ENCODE measurements at places on chromosomes 1 and 21.

DNA sequence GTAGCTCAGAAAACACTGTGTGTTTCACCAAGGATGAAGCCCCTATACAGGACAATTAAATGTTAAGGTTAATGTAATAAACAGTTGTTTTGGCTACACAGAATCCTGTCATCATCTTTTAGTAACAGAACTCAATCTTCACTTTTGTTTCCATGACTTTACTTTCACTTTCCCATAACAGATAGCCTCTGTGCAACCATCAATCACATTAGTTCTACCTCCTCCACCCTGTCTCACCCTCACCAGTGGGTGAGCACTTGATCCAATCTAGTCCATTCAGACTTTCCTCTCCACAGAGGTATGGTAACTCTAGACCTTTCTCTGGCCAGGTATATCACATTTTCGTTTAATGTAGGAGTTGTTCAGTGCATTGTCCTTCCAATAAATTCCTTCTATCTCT lies 1018.5 kb downstream of the ADGRL2 start:
- no peak for DNase-seq

- no peak for DNase-seq
Measured at GRCh38 chr21:15908187-15908586, 178.4 kb downstream of the USP25 start.

DNA sequence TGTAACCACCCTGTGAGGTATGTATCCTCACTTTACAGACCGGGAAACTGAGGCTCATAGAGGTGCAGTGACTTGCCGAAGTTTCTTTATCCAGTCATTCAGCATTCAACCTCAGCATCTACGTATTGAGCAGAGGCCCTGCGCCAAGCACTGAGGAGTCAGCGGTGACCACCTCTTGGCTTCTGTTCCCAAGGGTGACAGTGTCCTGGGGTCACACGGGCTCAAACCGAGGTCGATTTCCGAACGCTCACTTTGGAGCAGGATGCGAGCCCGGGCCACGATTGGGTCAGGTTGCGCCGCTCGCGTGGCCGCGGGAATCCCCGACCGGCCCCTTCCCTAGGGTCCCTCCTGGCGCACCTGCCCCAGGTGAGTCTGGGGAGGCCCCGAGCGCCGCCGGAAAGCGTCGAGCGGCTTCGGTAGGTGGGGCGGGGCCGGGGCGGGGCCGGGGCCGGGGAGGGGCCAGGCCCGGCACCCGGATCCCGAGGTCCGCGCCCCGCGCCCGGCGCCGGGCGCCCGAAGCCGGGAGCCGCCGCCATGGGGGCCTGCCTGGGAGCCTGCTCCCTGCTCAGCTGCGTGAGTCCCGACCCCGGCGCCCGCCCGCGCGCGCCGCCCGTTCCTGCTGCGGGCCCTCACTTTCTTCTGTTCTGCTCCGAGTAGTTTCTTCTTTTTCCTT lies at the start of gene SERINC2:
TSS of gene SERINC2 (plus strand) at position 482 of the 673 bp plus-strand sequence. CDS start at position 535, 53 bp downstream.
- no peak for DNase-seq

DNA sequence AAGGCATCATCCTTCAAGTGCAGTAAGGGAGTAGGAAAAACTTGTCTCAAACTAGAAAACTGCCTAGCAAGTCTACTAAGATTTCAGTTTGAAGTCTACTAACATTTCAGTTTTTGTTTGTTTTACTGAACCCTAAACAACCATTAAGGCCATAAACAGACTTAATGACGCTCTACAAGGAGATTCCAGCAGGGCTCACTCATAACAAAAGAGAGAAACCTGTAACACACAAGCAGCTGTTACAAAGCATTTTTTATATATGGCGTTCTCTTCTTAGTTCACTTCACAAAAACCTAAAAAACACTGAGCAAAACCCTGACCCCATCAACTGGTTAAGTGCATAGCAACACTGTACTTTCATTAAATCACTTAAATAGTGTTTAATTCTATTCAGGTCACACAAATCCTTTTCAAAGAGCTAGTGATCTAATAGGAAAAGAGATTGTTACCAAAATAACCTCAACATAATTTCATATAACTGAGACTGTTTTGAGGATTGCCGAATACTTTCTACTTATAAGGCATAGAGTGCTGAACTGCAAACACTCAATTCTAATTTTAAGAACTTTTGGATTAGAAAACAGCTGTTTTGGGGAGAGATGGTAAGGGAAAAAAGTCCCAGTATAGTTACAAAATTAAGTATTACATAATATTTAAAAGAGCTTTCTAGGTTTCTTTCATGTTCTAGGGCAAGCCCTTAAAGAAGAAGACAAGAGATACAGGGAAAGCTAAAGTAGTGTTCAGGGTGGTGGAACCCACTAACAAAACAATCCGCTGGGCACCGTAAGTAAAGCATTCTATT lies 1.4 kb downstream of the B3GALNT2 start:
- DNase-seq = no peak

- DNase-seq = no peak
Measured at GRCh38 chr1:209250861-209251636, 332.5 kb upstream of the CAMK1G start.

- DNase-seq = no peak
Measured at GRCh38 chr1:16078925-16079656, 5.6 kb upstream of the FAM131C start.

GRCh38 chr1:215459136-215459535 lies 108.0 kb upstream of the KCTD3 start:
- DNase-seq = no peak

GRCh38 chr1:192399161-192399560 lies 82.4 kb downstream of the RGS21 start:
- DNase-seq = no peak

GRCh38 chr21:27292229-27292628 lies 325.3 kb upstream of the ADAMTS5 start:
- no peak for DNase-seq

DNA sequence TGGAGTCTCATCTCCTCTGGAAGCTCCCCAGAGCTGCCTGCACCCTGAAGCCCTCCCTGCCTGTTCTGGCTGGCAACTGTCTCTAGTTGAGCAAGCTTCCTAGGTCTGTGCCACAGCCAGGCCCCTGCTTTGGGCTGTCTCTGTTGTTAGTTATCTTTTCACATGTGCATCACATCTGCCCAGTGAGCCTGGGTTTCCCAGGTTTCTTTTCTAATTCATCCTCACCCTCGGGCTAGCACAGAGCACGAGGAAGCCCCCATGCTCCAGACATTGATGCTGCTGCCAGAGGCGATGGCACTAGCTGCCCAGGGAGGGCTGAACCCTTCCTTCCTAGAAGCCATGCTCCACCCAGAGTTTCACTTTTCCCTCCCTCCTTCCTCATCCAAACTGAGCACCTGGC lies 27.2 kb downstream of the RASSF5 start:
- DNase-seq = no peak

GRCh38 chr21:37433456-37433840 lies 66.9 kb downstream of the DYRK1A start:
- DNase-seq = no peak

- no peak for DNase-seq
Measured at GRCh38 chr21:38955495-38955894, 149.8 kb downstream of the ETS2 start.

DNA sequence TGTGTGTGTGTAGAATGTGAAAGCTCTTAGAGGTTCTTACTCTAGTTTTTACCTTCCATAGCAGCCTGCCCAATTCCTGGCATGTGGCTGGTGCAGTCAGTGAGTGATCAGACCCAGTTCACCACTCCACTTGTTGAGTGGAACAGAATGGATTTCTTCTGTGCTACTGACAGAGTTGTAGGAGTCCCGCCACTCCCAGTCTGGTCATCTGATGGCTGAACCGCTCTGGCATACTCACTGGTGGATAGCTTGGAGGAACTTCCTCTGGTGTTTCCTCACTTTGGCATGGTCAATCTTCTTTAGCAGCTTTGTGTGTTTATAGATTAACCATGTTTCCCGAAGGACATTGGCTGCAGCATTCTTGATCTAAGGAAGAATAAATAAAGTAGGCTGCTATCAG lies 106.7 kb upstream of the ADAR start:
- DNase-seq = no peak

DNA sequence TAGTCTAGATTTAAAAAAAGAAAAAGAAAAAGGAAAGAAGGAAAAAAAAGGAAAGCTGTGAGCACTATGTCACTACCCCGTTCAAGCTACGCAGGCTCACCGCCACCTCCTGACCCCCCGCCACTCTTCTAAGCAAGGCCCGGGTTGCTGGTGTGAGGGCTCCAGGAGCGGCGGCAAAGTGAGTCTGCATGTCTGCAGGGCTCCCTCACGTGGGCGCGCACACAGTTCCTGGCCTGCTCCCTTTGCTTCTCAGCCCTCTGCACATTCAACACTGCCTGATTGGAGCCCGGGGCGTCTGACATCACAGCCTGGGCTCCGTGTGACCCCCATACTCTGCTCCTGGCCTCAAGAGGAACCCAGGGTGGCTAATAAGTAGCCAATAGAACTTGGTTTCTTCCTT lies 81.4 kb upstream of the TLR5 start:
- no peak for DNase-seq

DNA sequence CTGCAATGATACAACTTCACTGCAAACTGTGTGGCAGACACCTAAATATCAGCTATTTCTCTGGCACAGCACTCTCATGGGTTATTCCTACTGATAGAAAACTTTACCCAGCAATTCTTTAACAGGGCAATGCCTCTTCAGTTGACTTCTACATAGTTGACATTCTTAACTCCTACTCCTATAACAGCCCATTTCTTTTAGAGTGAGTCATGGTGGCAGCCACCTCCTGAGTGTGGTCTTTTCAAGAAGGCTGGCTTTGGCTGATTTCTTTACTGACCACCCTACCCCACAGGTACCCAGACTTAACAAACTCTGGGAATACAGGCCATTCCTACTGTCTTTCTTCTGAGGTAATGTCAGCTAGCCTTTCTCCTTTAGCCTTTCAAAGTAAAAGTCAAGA lies 805.8 kb upstream of the ADGRL2 start:
- no peak for DNase-seq

DNA sequence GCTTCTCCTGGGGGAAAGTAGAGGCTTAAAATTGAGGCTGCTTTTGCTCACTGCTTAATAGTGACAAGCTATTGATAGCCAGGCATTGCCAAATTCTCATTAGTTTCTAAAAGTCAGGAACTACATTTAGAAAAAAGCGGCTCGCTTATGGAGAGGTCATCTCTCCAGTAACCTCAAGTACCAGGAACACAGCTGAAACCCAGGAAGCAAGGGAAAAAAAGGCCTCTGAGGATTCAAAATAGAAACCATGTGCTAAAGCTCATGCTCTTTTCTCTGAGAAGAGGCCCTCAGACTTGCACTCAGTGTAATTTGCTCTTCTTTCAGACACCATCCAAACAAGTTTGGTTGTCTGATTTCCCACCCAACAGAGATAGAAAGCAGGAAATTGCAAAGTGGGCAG lies 261.4 kb upstream of the USP25 start:
- no peak for DNase-seq
